ENCODE measurements at places on chromosomes 6 and 20. TPM values are rescaled to one million over a fixed set of nuclear protein-coding genes. Genes with fewer than 3 reads are reported as not detected.

SCRT2 gene
- not detected for polyA plus RNA-seq

LTB gene
- 1.8 TPM for polyA plus RNA-seq

MATN4 gene
- 0.11 TPM for polyA plus RNA-seq

UNC5CL gene
- polyA plus RNA-seq, result 0.11 TPM

DNA sequence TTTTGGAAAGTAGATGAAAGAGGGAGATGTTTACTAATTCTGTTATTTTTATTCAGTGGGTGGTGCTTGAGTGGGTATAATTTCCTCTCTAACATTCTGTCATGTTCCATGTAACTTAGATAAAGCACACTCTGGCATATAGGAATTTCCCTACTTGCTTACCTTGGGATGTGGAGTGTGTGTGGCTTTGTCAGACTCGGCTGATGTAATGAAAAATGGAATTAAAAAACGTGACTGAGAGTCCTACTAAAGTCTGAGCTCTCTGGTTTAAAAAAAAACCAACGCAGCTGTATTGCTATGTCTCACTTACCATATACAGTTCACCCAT, 98.3 kb downstream of the JARID2 start:
- no peaks in the 10 kb centered on the region for H3K27me3 ChIP-seq
- no peak for DNase-seq
- peaks cover 5% of the 10 kb centered on the region for H3K4me1 ChIP-seq
- no peak overlapping the region for H3K4me3 ChIP-seq

DNA sequence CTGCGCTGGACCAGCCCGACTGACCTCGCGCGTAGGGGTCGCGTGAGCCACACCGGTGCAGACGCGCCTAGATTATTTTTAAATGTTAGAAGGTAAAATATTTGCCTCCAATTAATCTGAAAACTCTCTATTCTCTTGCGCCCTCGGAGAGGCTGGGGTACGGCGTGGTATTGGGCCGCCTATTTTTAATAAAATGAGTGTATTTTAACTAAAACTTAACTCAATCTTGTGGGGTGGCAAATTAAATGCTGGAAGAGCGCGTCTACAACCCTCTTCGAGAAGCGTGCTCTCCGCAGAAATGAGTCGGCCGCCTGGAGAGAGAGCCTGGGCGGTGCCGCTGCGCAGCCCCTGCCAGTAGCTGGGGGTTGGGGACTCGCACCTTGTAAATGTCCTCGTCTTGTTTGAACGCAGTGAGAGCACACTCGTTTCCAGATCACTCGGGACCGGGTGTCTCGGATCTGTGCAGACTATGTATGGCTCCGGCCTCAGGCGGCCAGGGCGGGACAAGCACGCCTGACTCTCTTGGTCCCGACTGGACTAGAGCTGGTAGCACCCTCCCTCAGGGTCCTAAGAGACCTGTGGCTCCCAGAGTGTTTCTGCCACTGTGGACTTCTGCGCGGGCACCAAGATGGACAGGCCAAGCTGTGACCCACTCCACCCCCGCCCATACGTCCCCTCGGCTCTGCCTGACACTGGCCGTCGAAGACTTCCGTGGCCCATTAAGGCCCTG, 2.0 kb upstream of the MAFB start:
- peaks cover 9% of the 10 kb centered on the region for H3K4me1 ChIP-seq
- no peaks in the 10 kb centered on the region for H3K36me3 ChIP-seq
- H3K27ac ChIP-seq, result no peak overlapping the region
- peaks cover 47% of the 10 kb centered on the region for H3K27me3 ChIP-seq

- H3K4me3 ChIP-seq, result no peak overlapping the region
- peaks cover 13% of the 10 kb centered on the region for H3K4me1 ChIP-seq
- H3K36me3 ChIP-seq, result no peaks in the 10 kb centered on the region
- no peaks in the 10 kb centered on the region for H3K27me3 ChIP-seq
- DNase-seq, result peak; percentile 41
- no peak overlapping the region for H3K27ac ChIP-seq
These were observed 68.1 kb downstream of the GJA1 start for GRCh38 chr6:121503589-121503991.

- no peaks in the 10 kb centered on the region for H3K4me1 ChIP-seq
- H3K4me3 ChIP-seq, result no peak overlapping the region
- peaks cover 8% of the 10 kb centered on the region for H3K36me3 ChIP-seq
- DNase-seq, result no peak
- H3K27ac ChIP-seq, result no peak overlapping the region
These were observed 32.5 kb upstream of the ADIG start for GRCh38 chr20:38548356-38549083.

GRCh38 chr6:89352278-89353117, at the start of gene UBE2J1:
TSS of gene UBE2J1 (minus strand) at chr6:89352722. CDS start at chr6:89352569, 153 bp downstream.
- H3K36me3 ChIP-seq, result no peaks in the 10 kb centered on the region
- peaks cover 38% of the 10 kb centered on the region for H3K4me1 ChIP-seq
- peak; percentile 94 for DNase-seq
- no peaks in the 10 kb centered on the region for H3K27me3 ChIP-seq

DNA sequence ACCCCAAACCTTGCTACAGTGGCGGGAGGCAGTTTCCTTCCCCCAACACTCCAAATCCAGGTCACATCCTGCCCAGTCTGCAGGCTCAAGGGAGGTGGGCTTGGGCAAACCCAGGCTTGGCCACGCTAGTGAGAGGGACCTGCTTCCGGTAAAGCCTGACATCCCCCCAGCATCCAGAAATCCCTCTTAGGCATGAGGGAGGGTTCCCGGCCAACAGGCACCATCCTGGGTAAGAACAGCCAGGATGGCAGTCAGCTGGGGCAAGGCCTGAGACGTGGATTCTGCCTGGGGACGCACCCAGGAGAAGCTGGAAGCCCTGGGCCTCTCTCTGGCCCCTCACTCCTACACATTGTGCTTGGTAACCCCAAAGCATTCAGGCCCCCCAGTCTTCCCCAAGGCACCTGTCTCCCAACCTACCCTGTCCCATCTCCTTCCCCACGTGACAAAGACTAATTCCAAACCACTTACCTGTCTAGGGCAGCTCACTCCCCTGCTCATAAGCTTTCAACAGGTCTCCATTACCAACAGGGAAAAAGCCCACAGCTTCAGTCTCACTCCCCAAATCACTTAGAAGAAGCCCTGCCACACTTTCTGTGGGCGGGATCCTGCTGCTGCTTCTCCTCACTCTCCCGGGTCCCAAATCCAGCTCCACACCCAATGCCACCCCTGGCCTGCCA, 2.1 kb downstream of the C20orf144 start:
- DNase-seq, result no peak
- H3K36me3 ChIP-seq, result peaks cover 2% of the 10 kb centered on the region
- H3K27me3 ChIP-seq, result no peaks in the 10 kb centered on the region
- H3K27ac ChIP-seq, result peak overlapping the region; percentile 56
- H3K4me3 ChIP-seq, result no peak overlapping the region

- H3K27ac ChIP-seq, result no peak overlapping the region
- no peaks in the 10 kb centered on the region for H3K36me3 ChIP-seq
- peaks cover 14% of the 10 kb centered on the region for H3K4me1 ChIP-seq
- DNase-seq, result peak; percentile 58
- H3K4me3 ChIP-seq, result no peak overlapping the region
These were observed 172.1 kb upstream of the GGTLC1 start for GRCh38 chr20:24160563-24161281.

GRCh38 chr6:15380351-15380750, 134.5 kb downstream of the JARID2 start:
- H3K27me3 ChIP-seq, result no peaks in the 10 kb centered on the region
- peak; percentile 73 for DNase-seq
- no peak overlapping the region for H3K27ac ChIP-seq
- H3K36me3 ChIP-seq, result no peaks in the 10 kb centered on the region
- H3K4me1 ChIP-seq, result no peaks in the 10 kb centered on the region
